ENCODE measurements at places on chromosomes 12 and 14.

DNA sequence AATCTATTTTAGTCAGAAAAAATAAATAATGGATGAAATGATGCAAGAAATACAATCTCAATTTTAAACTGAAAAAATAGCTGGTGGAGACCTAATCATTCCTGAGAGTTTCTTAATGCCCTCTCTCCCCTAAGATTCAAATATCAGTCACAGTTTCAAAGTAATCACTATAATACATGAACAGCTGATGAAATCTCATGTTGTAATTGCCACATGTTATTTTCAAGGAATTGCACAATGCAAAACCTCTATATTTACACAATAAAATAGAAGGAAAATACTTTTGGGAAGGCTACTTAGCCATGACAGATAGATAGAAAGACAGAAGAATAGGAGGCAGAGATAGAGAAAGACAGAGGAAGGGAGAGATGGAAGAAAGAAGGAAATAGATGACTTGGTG is 18.2 kb downstream of the IFNG-AS1 start:
- DNase-seq: no peak

- no peak for DNase-seq
Measured at GRCh38 chr12:114710151-114710550, 26.2 kb upstream of the TBX3 start.

- no peak for DNase-seq
Measured at GRCh38 chr12:104799458-104799857, 158.6 kb downstream of the SLC41A2 start.

- DNase-seq: no peak
Measured at GRCh38 chr14:95533391-95533821, 1.4 kb upstream of the GLRX5 start.

DNA sequence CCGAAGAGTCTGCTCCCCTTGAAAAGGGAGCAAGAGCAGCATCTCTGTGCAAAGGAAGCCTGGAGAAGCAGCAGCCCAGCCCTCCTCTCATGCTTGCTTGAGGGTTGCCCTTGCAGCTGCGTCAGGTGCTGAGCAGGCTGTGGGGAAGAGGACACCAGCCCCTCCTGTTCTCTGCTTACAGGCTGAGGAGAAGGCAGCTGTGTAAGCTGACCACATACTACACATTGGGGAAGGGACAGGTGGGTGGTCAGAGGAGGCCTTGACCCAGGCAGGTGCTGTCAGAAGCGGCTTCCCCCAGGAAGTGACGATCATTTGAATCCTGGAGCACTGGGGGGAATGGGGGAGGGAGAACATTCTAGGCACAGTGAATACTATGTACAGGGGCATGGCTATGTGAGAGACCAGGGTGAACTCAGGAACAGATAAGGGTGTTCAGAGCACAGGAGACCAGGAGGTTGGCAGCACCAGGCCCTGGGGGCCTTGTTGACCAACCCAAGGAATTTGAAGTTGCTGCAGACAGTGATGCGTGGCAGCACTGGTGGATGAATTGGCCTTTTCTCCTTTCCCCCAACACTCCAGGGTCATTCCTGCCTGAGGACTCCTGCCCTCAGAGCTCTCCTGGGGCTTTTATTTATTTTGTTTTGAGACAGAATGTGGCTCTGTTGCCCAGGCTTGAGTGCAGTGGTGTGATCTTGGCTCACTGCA is 2.7 kb upstream of the KLC1 start:
- no peak for DNase-seq
